Activated CD4-positive, alpha-beta memory T cell treated with anti-CD3 and anti-CD28 coated beads, Interleukin-2, amount 10 ng/mL, durations not matched to agents 7 days and 5 days (primary cell): ENCODE measurements at places on chromosomes 7 and 10.
A peak's percentile ranks its signal among the peaks of the same experiment; 100 is the strongest.

DNA sequence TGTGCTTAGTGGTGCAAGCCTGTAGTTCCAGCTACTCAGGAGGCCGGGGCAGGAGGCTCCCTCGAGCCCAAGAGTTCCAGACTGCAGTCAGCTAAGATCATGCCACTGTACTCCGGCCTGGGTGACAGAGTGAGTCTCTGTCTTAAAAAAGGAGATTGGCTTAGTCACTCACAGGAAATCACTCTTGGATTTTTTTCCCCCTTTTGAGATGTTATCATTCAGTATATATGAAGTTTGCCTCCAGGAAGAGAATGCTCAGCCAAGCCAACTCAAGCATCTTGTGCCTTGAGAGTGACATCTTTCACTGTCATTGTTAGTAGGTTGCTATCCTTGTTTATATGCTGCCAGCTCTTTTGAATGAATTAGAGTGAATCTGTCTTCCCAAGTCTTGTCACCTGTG, 28.0 kb downstream of the NIPSNAP2 start:
- DNase-seq = no peak

- no peak for DNase-seq
Measured at GRCh38 chr7:2923291-2923781, 79.2 kb upstream of the GNA12 start.

DNA sequence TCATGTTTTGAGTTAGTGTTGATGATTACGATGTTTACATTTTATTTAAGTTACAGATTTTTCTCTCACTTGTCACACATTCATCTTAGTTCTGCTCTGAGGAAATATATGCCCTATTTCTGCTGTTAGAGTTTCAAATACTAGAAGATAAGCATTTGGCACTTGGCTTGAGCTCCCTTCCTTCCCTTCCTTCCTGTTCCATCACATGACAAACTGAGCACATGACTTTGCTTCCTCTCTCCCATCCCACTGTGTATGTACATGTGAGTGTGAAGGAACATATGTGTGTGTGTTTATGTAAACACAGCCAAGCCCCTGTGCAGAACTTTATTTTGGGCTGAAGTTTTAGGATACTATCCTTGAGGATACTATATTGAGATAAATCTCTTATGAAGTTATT, 795.9 kb upstream of the IGFBP3 start:
- no peak for DNase-seq

DNA sequence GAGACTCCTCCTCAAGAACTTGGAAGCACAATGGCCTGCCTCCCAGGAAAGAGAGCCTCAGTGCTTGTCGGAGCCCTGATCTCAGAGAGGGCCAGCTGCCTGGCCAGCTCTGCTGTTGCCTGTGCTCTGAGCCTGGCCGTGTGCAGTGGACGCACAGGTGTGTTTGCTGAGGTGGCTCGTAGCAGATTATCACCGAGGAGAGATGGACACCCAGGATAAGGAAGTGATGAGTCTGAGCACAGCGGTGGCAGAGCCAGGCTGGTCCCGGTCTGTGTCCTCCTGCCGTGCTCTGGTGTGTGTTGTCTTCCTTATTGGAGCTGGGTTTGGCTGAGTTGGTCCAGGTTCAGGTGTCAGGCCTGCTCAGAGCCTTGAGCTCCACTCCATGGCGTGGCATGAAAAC, 208.5 kb downstream of the EBF3 start:
- DNase-seq = no peak

- DNase-seq = no peak
Measured at GRCh38 chr10:60848126-60848525, 69.8 kb downstream of the CDK1 start.

GRCh38 chr10:31318382-31318853, 598 bp upstream of the ZEB1 start:
- no peak for DNase-seq

DNA sequence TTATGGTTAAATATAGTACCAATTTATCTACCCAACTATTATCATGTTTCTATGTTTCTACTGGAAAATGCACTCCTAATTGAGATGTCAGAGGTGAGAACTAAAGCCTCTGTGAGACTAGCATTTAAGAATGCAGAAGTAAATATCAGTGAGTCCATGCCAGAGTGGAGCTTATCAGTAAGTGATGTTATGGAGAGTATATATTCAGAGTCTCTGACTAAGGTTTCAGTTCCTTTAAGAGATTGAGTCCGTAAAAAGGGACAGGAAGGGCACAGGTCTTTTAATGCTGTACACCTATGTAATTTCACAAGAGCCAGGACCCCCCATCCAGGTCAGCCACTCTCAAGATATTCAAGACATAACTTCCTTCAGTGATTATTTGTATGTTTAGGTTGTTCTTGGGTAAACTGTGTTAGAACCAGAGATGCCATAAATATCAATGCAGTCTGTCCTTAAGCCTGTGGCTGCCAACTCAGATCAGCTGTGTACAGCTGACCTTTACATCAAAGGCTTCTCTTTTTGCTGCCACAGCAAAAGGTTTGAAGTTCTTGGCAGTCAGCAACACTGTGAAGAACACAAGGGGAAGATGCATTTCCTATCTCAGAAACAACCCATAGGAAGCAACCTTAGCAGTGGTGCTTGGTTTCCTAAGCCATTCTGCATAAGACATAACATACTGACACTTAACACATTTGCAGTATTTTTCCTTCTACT, 244.8 kb downstream of the BICC1 start:
- DNase-seq = no peak

DNA sequence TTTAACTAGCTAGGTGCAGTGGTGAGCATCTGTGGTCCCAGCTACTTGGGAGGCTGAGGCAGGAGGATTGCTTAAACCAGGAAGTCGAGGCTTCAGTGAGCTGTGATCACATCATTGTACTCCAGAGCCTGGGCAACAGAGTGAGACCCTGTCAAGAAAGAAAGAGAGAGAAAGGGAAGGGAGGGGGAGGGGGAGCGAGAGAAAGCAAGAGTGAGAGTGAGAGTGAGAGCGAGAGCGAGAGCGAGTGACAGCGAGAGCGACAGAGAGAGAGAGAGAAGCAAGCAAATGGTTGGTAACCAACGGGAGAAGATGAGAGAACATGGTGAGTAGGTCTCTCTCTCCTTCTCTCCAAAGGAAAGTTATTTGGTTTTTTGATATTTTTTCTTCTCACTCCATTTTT, 69.8 kb upstream of the DGKI start:
- no peak for DNase-seq

- DNase-seq = no peak
Measured at GRCh38 chr10:17644485-17644943, 563 bp downstream of the STAM start.

DNA sequence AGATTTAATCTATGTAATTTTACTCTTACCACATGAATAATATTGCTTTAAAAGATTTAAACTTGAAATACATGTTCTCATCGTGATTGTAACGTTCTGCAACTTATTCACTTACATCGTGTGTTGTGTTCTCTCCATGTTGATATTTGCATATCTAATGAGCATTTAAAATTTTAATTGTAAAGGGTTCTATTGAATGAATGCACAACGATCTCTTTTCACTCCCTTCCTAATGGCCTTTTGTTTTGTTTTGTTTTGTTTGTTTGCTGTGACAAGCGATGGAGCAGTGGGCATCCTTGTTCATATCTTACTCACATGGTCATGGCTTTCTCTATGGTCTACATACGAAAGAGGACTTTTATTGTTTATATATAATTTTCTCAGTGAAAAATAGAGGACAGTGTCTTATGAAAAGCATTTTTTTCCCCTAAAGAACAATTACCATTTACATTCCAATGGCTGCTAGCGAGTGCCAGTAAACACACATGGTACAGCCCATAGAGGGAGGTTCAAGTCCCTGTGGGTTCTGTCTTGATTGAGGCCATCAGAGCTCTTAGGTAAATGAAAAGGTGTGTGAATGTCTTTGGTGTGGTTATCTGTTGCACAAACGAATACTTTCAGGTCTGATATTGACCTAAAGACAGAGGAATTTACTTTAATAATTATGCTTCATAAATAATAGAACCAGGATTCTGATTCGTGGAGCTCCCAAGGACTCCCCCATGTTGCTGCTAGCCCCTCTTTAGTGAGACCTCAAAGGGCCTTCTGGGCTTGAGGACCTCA, 32.4 kb downstream of the BTBD16 start:
- no peak for DNase-seq

DNA sequence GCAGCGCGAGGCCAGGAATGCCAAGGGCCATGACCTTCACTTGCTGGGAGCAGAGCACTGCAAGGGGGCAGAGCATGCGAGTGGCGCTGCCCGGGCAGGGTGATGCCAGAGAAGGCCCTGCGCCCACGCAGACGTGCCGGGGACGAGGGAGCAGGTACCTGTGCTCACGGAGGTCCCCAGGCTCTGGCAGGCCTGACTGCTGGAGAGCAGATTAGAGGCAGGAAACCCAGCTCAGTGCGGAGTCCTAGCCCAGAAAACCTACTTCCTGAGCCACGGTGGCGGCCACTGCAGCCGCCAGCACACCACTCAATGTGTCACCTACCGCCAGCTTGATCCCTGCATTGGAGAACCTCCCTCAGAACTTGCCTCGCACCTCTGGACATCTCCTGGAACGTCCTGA, 148.4 kb downstream of the MAD1L1 start:
- DNase-seq = no peak

DNA sequence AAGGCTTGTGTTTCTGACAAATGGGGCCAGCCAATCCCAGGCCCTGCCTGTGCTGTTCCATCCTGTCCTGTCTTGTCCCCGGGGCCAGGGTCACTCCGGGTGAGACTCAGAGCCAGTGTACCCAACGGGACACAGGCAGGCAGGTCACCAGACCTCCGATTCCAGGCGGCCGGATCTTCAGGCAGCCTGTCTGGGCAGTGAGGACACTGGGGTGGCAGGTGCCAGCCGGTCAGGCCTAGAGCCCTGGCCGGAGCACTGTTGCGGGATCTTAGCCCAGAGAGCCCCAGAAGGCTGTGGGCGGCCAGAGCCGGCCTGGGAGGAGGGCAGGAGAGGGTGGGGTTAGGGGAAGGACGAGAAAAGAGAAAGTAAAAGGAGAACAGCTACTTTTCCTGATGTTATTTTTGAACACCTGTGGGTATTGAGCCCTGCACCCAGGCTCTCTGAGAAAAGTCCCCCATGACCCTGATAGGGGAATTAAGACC, 134.3 kb upstream of the TNRC18 start:
- DNase-seq = peak; percentile 23

GRCh38 chr10:6721480-6721879, 141.4 kb upstream of the PRKCQ start:
- no peak for DNase-seq

DNA sequence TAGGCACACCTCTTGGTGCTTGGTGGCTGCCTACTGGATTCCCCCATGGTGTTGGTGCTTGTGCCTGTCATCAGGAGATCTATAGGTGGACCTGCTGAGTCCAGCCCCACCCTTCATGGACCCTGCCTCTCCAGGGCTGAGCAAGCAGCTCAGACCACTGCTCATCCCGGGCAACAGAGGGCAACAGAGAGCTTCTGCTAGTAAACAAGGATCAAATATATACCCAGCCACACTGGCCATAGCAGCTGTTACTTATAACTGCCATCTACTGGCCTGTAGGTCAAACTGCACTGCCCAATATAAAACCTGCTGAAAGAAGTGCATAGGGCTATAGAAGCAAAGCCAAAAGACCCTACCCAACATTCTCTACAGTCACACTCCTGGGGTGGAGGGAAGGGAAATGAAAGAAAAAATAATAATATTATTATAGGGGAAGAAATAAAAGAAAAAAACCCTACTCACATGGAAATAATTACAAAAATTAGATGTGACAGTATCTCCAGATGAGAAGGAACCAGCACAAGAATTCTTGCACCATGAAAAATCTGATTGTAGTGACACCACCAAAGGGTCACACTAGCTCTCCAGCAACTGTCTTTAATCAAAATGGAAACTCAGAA, 54.9 kb upstream of the ZNF800 start:
- DNase-seq = peak; percentile 60

DNA sequence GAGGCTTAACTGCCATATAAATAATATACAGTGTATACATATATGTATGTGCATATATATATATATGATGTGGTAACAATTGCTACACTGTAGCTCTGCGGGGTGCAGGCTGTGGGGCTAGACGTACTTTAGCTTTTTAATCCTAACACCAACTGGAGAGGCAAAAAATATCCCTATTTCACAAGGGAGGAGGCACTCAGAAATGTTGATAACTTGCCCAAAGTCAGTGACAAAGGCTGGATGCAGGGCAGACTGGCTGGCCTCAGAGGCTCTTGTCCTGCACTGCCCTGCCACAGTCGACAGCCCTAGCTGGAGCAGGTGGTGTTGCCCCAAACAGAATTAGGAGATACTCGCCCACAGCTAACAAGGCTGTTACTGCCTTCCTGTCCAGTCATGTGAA, 1.5 kb upstream of the RELN start:
- no peak for DNase-seq

GRCh38 chr10:110852947-110853346, 18.8 kb upstream of the PDCD4 start:
- DNase-seq = no peak

GRCh38 chr7:151374139-151374538, 32.5 kb downstream of the NUB1 start:
- no peak for DNase-seq

DNA sequence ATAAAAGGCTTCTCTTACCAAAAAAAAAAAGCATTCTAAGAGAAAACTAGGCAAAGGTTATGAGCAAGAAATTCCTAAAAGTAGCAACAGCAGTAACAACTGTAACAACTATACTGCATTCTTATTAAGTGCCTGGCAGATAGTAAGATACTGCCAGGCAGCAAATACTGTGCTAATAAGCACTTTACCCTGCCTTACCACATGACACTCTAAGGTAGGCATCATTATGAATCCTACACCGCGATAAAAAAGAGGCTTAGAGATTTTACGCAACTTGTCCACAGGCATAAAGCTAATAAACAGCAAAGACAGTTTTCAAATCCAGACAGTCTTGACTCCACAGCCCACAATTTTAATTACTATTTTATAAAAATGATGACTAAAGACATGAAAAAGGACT, 83.2 kb downstream of the USP6NL start:
- no peak for DNase-seq

DNA sequence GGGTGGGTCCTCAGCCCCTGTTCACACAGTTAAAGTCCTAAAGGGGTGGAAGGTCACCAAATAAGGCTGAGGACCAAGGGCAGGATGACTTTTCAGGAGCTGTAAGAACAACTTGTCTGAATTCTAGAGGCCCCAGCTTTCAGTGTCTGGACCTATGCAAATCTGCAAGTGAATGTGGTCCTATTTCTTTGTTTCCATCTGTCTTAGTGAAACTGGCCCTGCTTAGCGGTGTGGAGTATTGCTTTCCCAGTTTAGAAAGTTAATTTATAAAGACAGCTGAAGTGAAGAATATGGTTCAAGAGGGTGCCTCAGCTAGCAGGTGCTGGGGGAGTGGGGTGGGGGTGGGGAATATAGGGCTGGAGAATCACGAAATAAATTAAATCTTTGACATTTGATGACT, 40.1 kb downstream of the HHEX start:
- no peak for DNase-seq

DNA sequence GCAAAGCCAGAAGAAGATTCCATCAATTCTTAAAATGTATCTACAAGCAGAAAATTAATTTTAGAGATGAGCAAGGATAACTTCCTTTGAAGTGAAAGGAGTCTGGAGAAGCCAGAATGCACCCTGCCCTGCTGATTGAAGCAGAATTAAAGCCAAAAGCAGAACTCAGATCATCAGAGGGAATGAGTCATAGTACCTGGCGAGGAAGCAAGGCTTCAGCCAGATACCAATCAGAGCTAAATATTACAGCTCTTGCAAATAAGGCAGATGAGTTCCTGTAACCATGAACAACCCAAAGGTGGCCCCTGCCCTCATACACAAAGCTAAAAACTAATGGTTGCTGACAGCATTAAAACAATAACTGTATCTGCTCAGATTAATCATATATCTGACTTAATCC, 10.4 kb downstream of the HTR7 start:
- DNase-seq = no peak

GRCh38 chr7:69880840-69881239, 282.6 kb downstream of the AUTS2 start:
- DNase-seq = no peak

GRCh38 chr10:6659451-6659850, 79.4 kb upstream of the PRKCQ start:
- no peak for DNase-seq
